ENCODE measurements at places on chromosomes 11 and 22.

GRCh38 chr22:23675502-23676415 is 15.1 kb upstream of the RGL4 start:
- peak; percentile 18 for DNase-seq

DNA sequence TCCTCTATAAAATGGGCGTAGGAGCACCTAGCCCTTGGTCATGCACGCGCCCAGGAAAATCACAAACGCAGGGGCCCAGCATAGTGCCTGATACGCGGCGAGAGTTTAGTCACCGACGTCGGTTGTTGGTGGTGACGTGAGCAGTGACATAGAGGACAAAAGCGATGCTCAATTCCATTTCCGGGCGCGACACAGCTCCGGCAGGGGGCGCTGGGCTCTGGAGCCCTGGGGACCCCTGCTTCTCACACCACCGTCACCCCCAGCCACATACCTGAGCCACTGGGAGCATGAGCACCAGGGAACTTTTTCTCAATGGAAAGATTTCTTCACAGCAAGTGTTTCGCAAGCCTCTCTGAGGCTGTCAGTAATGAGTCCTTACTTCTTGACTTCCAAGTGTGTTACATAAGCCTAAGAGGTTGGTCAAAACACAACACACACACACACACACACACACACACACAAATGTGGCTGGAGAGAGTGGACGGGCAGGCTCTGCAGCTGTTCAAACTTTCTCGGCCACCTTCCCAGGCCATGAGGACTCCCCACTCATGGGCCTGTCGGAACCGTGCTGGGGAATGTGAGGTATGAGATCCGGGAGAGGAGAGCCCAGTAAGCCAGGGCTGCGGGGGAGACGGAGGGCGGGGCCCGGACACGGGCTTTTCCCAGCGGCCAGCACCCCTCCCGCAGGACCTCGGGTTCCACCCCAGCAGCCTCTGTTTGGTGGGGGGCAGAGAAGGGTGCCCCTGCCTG is 36.9 kb upstream of the LINC01488 start:
- no peak for DNase-seq

GRCh38 chr11:67230406-67230805 is 35.9 kb upstream of the GRK2 start:
- DNase-seq = no peak

DNA sequence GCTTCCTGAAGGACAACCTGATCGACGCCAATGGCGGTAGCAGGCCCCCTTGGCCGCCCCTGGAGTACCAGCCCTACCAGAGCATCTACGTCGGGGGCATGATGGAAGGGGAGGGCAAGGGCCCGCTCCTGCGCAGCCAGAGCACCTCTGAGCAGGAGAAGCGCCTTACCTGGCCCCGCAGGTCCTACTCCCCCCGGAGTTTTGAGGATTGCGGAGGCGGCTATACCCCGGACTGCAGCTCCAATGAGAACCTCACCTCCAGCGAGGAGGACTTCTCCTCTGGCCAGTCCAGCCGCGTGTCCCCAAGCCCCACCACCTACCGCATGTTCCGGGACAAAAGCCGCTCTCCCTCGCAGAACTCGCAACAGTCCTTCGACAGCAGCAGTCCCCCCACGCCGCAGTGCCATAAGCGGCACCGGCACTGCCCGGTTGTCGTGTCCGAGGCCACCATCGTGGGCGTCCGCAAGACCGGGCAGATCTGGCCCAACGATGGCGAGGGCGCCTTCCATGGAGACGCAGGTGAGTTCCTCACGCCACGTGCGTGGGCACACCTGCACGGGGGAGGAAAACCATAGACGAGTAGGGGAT is 1.5 kb downstream of the BCR start:
- DNase-seq = no peak

- DNase-seq = no peak
Measured at GRCh38 chr11:59261150-59261549, 48.4 kb upstream of the MPEG1 start.

GRCh38 chr22:39435616-39436015 is 21.2 kb upstream of the MGAT3 start:
- no peak for DNase-seq

GRCh38 chr11:34510218-34510617 is 3.4 kb downstream of the ELF5 start:
- DNase-seq = no peak

DNA sequence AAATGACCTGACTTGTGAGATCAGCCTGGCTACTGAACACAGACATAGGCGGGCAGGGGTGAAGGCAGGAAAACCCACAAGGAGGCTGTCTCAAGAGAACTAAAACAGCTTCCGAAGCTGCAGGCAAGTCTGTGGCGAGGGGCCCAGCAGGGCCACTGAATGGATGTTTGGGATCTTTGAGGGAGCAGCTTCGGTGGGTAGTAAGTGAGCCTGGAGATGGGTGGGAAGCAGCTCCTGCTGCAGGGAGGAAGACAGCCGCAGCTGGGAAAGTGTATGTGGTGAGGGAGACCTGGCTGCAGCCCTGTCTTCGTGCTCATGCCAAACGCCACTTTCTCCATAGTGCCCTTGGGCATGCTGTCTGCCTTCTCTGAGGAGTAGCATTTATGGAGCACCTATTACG is 3.4 kb downstream of the CCDC86 start:
- DNase-seq = no peak

DNA sequence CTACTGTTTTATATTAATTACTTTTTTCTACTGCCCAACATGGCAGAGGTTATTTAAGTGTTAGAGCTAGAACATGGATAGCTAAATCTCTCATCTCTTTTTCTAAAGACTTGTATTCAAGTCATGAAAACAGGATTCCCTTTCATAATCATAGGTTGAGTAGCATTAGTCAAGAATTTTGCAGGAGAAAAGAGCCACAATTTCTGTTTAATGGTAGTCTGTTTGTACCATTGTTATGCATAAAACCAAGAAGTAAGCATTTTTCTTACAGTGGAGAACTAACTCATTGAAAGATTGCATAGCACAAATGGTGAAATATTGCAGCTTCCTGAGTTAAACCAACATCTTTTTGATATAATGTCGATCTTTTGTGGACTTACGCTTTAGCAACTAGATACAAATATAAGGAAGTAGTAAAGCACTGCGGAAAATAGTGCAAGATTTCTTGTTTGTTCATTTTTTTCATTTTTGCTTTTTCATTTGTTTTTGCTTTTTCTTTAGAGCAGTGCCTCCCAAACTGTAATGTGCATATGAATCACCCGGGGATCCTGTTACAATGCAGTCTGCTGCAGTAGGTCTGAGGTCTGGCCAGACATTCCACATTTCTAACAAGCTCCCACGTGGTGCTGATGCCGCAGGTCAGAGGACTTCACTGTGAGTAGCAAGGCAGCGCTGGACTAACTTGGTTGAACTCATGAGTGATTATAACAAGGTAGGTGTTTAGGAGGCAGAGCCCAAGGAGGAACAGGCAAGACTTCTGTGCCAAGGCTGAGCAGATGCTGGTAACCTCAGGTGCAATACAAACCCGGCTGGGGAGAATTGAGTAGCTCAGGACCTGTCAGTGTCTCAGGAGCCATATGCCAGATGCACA is 4.6 kb downstream of the ETS1 start:
- no peak for DNase-seq

- DNase-seq = no peak
Measured at GRCh38 chr22:39021552-39022250, 774 bp downstream of the APOBEC3D start.

DNA sequence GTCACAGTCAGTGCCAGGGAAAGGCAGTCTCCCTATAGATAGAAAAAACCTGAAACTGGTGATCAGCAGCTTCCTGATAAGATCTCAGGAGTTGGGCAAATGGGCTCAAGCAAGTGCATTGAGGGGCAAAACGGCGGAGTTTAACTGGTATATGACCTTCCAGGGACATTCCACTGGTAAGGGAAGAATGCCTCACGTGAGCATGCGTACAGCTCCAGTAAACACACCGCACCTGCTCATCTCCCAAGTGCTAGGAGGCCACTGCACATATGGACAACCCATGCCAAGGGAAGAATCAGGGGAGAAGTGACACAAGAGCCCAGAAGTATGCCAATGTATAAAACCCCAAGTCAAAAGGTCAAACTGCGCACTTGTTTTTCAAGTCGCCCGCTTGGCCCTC is 11.6 kb downstream of the HEPHL1 start:
- no peak for DNase-seq

GRCh38 chr22:19986410-19987341 is 29.9 kb downstream of the ARVCF start:
- peak; percentile 59 for DNase-seq

DNA sequence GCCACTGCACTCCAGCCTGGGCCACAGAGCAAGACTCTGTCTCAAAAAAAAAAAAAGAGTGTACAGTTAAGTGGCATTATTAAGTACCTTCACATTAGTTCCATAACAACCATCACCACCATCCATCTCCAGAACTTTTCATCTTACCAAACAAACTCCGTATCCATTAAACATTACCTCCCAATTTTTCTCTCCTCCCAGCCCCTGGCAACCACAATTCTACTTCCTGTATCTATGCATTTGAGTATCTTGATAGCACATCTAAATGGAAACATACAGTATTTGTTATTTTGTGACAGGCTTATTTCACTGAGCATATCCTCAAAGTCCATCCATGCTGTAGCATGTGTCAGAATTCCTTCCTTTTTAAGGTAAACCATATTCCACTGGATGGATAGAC is 46.8 kb downstream of the DGCR2 start:
- no peak for DNase-seq

- DNase-seq = no peak
Measured at GRCh38 chr11:132982772-132983640, 549.3 kb downstream of the OPCML start.

GRCh38 chr11:124876818-124877630 is 11.8 kb downstream of the ROBO3 start:
- no peak for DNase-seq

GRCh38 chr11:117722082-117722481 is 74.9 kb downstream of the DSCAML1 start:
- DNase-seq = no peak

DNA sequence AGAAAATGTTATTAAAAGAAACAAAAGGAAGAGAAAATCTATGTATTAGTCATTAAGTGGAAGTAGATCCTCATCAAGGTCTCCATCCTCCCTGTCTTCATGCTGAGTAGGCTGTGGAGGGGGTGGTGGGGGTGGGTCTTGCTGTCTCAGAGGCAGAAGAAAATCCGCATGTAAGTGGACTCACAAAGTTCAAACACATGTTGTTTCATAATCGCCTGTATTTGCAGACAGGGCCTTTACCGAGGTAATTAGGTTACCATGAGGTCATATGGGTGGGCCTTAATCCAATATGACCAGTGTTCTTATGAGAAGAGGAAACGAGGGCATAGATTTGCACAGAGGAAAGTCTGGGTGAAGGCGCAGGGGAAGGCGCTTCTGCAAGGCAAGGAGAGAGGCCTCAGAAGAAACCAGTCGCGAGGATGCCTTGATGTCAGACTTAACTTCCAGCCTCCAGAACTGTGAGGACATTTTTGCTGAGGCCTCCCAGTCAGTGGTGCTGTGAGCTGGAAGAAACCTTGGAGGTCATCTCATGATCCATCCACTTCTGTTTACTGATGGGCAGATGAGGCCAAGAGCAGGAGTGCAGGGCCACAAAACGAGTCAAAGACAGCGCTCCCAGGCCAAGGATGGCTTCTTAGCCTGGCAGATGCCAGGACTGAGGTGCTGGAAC is 49.3 kb upstream of the THY1 start:
- no peak for DNase-seq
